ENCODE measurements at places on chromosomes 4 and X.

- no peak for DNase-seq
These were observed 229.6 kb downstream of the FBXO8 start for GRCh38 chr4:174053895-174054294.

DNA sequence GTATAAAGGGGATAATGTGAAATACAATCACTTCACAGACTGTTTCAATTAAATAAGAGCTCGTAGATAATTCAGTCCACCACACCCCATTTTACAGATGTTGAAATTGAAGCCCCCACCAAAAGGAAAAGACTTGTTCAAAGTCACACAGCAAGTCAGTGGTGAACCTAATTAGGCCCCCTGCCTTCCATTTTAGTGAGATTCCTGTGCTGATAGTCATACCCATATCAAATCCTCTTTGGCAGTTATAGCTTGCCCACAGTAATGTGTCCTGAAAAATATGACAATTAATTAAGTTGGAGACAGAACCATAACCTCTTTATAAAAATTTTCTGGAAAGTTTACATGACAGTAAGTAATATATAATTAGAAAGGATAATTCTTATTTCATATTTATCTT lies 58.0 kb downstream of the AR start:
- DNase-seq = no peak

GRCh38 chrX:15142084-15142715 lies 127.7 kb downstream of the ASB9 start:
- DNase-seq = no peak

DNA sequence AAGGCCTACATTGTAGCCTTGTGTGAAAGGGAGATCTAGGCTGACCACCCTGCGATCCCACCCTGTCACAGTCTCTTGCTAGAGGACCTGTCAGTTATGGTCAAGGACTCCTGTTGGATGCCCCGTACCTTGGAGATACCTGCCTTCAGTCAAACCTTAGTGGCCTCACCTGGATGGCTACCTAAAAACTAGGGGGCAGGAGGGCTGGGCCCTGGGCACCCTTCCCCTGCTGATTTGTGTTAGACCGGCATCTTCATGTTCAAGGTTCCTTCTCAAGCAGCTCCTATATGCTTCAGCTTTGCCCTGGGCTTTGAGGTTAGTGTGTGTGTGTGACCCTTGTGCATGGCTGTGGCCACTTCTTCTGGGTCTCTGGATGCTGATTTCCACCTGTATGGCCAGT lies 35.3 kb downstream of the CCKAR start:
- no peak for DNase-seq

DNA sequence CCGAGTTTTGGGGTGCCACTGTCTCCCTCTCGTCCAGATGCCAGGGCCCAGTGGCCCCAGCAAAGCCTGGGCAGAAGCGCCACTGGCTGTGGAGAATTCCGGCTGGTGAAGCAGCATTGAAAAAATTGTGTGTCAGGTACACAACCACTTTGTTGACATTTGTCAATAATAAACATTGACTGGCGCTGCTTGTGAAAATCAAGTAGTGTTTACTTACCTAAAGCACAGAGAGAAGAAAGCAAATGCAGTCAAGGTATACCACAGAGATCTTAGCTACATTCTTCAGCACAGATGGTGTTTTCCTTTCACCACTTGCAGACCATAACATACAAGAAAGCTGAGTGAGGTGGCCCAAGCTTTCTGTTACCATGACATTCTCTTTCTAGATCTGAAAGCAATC lies 14.5 kb upstream of the SLC7A11 start:
- DNase-seq = no peak

DNA sequence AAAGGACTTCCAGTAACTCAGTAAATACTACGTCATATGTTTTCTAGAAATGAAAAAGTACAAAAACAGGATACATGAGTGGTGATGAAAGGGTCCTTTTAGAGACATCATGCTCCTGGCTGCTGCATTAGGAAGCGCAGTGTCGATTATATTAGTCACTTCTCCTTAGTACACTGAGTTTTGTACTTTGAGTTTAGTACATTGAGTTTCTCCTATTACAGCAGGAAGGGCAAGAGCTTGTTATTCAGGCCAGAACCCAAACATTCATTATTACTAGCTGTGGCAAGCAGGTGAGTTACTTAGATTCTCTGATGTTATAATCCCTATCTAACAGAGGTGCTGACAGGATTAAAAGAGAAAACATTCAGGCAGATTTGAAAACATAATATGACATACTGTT lies 21.3 kb downstream of the RPGR start:
- no peak for DNase-seq

DNA sequence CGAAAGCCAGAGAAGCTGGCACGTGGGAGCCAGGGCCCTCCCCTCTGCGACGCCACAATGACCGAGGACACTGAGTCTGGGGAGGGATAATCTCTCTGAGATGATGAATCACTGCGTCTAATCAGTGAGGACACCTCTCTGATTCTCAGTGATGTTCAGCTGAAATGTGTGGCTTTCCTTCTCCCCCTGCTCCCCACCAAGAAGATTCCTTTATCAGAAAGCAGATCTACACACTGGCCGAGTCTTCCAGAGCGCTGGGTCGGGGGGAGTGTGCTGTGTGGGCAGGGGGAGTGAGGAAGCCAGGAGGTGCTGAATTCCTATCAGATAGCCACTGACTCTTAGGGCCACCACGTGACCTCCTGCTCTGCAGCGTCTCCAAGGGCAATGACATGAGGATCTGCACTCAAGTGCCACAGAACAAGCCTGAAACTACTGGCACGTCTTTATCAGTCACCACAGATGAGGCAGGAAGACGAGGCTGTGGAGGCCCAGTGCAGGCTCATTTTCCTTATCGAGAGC lies 89.2 kb downstream of the GATB start:
- DNase-seq = no peak

DNA sequence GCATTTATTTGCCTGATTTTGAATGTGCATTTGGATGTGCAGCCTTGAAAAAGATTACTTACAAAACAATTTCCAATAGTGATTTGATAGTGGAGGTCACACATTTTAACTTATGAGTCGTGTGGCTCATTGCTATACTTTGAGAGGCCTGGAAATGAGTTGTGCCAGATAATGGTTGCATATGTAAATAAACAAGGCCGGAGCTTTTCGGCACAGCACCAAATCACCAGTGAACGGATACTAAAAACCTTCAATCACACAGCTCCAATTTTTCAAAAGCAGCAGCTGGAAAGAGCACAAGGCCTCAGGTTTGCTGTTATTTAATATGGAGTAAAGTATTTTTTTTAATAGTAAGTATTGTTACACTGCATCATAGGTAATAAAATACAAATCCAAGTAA lies 57.2 kb downstream of the NPY5R start:
- DNase-seq = no peak

DNA sequence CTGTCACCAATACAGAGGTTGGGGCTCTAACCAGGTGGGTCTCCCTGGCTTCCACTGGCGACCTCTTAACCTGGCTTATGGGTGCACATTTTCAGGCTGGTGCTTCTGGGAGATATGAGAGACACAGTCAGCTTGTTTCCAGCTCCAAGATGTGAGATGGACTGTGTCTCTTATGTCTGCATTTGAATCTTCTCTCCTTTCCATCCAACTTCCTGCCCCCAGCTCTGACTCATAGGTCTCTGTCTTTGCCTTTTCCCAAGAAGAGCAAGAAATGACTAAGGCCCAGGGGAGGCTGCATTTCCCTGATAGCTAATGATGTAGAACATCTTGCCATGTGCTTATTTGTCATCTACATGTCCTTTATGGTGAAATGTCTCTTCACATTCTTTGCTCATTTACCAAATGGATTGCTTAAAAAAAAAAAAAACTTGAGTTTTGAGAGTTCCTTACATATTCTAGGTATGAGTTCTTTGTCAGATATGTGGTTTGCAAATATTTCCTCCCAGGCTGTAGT lies 3.2 kb upstream of the UXT start:
- DNase-seq = peak; percentile 77

DNA sequence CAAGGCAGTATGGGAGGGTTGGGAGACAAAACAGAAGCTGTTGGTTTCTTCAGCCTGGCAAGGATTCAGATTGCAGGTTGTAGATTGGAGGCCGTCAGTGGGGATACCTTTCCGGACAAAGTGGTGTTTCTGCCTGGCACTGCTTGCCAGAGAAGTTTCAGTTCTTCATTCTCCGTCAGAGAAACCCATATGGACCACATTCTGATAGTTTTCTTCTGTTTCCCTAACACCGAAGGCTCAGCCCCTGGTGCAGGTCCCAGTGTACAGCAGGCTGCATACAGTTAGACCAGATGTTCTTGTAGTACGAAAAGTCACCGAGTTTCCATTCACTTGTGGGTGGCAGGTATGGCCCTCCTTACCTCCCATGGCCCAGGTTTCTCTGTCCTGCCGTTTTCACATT lies 107.3 kb downstream of the PTTG2 start:
- DNase-seq = no peak

DNA sequence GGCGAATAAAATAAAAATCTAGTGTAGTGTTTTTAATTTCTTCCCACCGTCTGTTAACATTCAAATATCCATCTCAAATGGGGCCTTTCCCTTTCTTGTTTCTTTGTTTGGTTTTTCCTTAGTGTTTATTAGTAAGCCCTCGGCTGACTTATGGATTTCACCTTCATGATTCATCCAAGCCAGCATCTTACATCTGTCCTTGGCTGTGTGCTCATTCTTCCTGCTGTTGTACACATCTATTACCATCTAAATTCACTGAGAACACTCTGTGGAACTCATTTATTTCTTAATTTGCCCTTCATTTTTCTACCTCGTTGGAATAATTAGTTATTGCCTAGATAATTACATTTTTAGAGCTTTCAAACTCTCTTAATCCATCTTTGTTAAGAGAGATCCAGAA lies 84.9 kb downstream of the SPCS3 start:
- DNase-seq = no peak

DNA sequence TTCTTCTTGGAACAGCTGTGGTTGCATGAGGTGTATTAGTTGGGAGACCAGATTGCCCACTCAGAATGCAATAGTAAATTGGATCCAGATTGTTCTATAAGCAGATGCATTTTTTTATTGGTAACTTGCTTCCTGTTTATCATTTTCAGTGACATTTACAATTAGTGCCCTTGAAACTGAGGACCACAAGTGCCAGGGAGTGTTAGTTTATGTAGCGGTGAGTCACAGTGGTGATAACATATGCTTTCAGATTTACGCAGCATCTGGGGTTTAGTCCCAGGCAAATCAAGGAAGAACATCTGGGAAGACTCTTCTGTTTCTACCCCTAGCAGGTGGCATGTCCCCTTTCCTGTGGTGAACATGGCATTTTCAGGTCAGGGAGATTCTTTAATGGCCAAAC lies 24.1 kb downstream of the FRMPD4 start:
- DNase-seq = no peak

Data from activated CD4-positive, alpha-beta T cell treated with anti-CD3 and anti-CD28 coated beads for 48 hours (primary cell).